ENCODE measurements at places on chromosomes 2 and 18.

DNA sequence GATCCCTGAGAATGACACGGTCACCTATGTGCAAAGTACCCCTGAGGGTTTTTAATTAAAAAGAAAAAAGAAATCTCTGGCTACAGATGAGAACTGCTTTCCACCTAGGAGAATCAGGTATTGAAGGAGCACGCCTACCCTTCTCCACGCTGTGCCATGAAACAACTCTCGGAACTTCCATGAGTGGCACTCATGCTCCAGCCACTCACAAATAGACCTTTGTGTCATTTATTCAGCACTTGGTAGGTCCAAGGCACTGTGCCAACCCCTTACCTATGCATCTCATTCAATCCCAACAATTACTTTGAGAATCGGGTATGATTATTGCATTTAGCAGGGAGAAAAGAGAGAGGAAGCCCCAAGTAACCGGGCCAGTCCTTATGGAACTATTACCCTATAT, 44.9 kb upstream of the TTC39C start:
- no peak for DNase-seq

DNA sequence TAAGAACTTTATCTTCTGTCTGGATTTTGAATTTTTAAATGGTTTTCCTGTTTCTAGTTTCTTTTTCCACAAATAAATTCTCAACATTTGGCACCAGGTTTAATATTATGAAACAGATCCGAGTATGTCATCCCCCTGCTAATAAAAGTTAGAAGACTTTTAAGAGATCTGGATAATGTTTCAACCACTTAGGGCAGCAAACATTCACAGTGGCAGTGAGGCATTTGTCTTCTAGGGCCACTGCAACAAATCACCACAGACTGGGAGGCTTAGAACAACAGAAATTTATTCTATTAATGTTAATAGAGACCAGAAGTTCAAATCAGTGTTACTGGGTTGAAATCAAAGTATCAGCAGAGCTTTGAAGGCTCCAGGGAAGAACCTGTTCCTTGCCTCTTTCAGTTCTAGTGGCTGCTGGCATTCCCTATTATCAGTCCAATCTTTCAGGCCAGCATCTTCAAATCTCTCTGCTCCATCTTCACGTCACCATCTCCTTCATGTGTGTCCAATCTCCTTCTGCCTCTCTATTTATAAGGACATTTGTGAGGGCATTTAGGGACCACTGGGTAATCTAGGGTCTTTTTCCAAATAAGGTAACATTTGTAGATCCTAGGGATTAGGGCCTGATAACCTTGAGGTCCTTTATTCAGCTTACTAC, 23.4 kb downstream of the ACSL3 start:
- DNase-seq, result no peak

DNA sequence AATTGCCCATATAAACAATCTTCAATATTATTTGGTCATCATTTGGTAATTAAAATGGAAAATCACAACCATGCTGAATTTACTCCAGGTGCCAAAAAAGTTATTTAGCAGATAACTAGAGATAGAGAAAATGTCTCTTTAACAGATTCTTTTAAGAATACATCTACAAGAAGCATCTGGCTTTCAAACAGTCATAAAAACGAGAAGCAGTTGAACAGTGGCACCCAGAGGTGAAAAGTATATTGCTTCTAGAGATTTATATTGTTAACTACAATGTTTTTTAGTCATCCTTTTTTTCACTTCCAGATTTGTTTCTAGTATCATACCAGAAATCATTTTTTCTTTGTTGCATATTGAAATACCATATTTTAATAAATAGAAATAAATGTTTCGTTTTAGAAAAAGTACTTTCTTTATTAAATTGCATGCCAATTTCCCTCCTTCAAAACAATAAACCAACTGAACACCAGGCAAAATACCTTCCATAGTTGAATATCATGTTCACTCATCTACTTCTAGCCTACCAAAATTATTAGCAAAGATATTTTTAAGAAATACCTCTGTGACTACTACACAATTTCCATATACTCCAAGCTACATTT, 65.4 kb upstream of the HNRNPA3 start:
- no peak for DNase-seq

GRCh38 chr2:675982-676646, 1.1 kb downstream of the TMEM18 start:
- DNase-seq, result no peak

DNA sequence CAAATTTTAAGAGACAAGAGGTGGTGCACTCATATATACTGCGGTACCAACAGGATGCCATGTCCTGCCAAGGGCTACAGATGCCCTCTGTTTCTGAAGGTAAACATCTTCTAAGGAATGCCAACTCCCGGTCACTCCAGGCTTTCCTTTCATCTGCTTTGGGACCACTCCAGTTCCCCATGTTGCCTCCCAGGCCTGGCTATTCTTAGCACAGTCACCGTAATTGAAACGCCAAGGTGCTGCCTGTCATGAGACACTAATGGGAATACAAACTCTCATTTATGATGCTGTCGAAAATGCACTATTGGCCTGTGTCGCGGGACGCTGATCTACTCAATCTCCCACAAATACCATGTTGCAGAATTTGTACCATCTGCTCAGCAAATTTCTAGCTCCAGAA, 79.6 kb downstream of the KLF7 start:
- no peak for DNase-seq

DNA sequence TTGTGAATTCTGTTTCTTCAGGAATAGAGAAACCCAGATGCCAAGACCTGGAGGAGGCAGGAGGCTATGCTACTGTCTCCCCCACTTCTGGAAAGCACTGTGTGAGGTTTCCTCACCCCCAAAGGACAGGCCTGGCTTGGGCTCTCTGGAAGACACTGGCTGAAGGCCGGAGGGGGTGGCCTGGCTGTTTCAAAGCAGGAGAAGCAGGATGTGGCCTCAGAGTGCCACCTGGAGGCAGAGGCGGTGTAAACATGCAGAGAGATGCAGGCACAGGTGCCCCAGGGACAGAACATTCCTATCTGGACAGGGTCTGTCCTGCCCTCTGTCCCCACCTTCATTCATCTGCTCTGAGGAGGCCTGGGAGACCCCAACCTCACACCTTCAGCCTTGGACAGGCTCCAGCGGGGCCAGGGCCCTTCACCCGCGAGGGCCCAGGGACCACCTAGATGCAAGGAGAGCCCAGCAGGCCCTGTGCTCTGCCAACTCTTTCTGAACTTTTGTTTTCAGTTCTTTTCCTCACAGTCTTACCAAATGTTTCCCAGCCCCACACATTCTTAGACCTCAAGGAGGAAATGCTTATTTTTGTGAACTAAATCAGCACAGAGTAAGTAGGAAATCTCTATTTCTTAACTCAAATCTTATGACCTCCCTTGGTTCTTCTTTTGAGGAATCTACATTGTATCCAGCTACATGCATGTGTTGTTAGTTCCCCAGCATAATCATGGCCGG, 79.2 kb downstream of the LONRF2 start:
- peak; percentile 21 for DNase-seq

Data from activated CD4-positive, CD25-positive, alpha-beta regulatory T cell treated with anti-CD3 and anti-CD28 coated beads, Interleukin-2, amount 50 U/mL, for 16 hours (primary cell).